Fibroblast of the aortic adventitia (primary cell): ENCODE measurements at places on chromosomes 2 and 18. TPM values are rescaled to one million over a fixed set of nuclear protein-coding genes. Genes with fewer than 3 reads are reported as not detected.

REG3G gene
- not detected in 2 replicates for total RNA-seq

KCNS3 gene
- total RNA-seq = 0.36 TPM in 1 of 2 replicates, not detected in the other

CPS1 gene
- 24.6 and 35.7 TPM in 2 replicates for total RNA-seq

KCNG3 gene
- under 0.01 TPM in 1 of 2 replicates, not detected in the other for total RNA-seq

CRACDL gene
- total RNA-seq = not detected in 2 replicates

COLEC12 gene
- total RNA-seq = 63.9 and 109 TPM in 2 replicates

KCNJ13 gene
- not detected in 2 replicates for total RNA-seq

EML6 gene
- total RNA-seq = 0.49 and 2.8 TPM in 2 replicates

ALK gene
- total RNA-seq = 0.27 and 0.82 TPM in 2 replicates

SCYGR2 gene
- total RNA-seq = not detected in 2 replicates

RHOB gene
- total RNA-seq = 40.5 and 82.0 TPM in 2 replicates

LBX2 gene
- 2.0 and 3.0 TPM in 2 replicates for total RNA-seq

TGFA gene
- not detected in 2 replicates for total RNA-seq

PSD4 gene
- 0.82 and 5.1 TPM in 2 replicates for total RNA-seq

PGAP1 gene
- total RNA-seq = 10.3 and 14.7 TPM in 2 replicates

CLK1 gene
- total RNA-seq = 59.8 and 175 TPM in 2 replicates

SOX11 gene
- 0.54 TPM in 1 of 2 replicates, not detected in the other for total RNA-seq

VWC2L gene
- total RNA-seq = not detected in 2 replicates

PID1 gene
- 0.57 and 13.0 TPM in 2 replicates for total RNA-seq

PAPOLG gene
- 13.2 and 18.9 TPM in 2 replicates for total RNA-seq

GKN2 gene
- not detected in 2 replicates for total RNA-seq

CNDP1 gene
- not detected in 2 replicates for total RNA-seq

ITGA6 gene
- 4.0 and 29.1 TPM in 2 replicates for total RNA-seq
